Suppressor macrophage treated with lipopolysaccharide for 4 hours (primary cell): ENCODE measurements at places on chromosomes 6 and 20.

DNA sequence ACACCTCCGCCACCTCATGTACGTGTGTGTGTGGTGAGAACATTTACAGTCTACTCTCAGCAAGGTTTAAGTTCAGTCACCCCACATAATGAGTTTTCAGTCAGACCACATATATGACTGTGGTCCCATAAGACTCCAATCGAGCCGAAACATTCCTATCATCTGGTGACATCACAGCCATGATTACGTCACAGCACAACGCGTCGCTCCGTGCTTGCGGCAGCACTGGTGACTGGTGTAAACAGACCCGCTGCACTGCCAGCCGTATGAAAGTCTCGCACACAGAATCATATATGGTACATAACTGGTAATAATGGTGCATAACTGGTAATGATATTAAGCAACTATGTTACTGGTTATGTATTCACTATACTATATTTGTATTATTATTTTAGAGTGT, 150.7 kb downstream of the DLL1 start:
- DNase-seq, result no peak

GRCh38 chr6:4506792-4507191, 269.4 kb upstream of the CDYL start:
- DNase-seq, result no peak

GRCh38 chr6:74597840-74598239, 608.0 kb downstream of the COL12A1 start:
- DNase-seq, result no peak

DNA sequence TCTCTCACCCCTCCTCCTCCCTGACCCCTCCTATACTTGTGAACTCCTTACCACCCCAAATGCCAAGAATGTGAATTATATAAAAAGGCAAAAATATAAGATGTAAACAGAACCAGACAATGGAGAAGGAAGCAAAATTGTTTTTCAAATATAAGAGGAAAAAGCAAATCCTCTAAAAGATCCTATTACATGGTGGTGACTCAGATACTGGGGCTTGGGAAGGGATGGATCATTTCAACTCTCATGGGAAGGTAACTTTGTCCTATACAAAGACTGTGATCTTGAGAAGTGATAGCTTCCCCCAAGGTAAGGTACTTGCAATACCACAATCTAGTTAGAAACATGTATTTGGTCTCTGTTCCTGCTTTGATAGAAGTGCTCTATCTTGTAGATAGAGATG, 24.6 kb upstream of the TNFRSF21 start:
- DNase-seq, result no peak

DNA sequence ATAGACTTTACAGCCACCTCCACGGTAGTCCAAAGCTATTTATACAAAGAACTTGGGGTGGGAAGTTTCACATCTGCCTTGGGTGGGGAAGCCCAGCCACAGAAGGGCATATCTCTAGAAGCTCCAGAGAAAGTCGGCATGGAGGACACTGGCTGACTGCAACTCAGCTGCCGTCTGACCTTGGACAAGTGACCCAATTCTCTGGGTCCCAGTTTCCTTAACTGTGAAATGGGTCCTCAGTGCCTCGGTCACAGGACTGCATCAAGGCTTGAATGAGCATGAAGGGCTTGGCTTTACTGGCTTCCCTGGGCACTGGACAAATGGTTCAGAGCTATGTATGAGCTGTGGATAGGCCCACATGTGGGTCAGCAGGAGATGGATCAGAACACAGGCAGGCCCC, 58.6 kb downstream of the NOL4L start:
- peak; percentile 78 for DNase-seq

DNA sequence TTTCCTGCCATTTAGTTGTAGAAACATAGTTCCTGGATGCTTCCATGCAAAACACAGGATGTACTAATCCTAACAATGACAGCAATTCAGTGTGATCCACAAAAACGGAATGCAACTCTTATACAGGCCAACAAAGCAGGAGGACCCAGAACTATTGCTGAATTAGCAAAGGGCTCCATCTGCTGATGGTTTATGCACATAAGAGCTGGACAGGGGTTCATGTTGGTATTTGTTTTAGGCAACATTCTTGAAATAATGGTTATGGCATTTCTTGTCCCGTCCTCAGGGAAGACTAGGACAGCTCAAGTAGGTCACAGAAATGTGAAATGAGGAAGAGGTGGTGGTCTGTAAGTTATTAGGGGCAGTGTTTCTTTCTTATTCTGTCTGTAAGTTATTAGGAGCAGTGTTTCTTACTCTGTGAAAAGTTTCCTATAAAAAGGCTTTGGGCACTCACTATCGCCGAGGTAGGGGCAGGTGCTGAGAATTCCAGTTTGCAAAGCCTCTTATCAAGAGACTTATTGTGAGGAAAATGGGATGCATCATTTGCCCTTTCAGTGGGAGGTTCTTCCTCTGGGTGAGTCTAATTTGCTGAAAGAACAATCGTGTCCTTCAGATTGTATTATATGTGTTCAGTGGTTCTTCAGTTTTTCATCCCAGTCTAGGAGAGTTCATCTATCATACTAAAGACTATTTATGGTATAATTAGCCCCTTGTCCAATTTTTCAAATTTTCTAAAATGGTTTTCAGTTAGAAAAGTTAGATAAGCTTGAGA, 171.1 kb downstream of the MCHR2 start:
- peak; percentile 3 for DNase-seq

GRCh38 chr6:111606620-111607115, 990 bp upstream of the TRAF3IP2 start:
- DNase-seq, result no peak

GRCh38 chr6:135577059-135577538, 79.6 kb upstream of the AHI1 start:
- DNase-seq, result peak; percentile 4

- DNase-seq, result no peak
Measured at GRCh38 chr6:37748118-37748517, 50.4 kb upstream of the MDGA1 start.

- no peak for DNase-seq
Measured at GRCh38 chr6:2766767-2767656, 1.8 kb downstream of the WRNIP1 start.

DNA sequence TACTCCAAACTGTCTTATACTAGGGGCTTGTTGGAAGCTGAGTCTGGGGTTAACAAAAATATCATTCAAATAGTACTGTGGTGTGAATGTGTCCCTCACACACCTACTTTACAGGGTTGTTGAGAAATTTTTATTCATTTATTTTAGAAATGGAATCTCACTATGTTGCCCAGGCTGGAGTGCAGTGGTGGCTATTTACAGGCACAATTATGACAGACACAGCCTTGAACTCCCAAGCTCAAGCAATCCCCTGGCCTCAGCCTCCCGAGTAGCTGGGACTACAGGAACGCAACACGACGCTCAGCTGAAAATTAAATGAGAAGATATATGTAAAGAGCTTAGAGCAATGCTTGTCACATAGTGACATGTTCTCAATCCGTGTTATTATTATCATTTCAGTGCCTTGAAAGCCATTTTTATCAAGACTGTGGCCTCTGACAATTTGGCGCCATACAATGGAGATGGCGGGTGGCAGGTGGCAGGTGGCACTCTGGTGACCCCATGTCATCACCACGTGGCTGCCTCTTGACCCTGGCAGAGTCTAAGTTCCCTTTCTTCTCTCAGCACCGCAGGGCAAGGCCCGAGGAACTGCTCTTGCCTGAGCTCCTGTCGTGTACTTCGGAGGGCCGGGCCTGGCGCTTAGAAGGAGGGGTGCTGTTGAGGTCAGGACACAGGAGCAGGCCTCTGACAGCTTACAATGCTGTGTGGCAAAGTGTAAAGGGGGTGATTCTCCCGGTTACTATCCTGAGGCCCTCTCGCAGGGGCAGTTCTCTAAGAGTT, 64.5 kb downstream of the STX11 start:
- peak; percentile 16 for DNase-seq

DNA sequence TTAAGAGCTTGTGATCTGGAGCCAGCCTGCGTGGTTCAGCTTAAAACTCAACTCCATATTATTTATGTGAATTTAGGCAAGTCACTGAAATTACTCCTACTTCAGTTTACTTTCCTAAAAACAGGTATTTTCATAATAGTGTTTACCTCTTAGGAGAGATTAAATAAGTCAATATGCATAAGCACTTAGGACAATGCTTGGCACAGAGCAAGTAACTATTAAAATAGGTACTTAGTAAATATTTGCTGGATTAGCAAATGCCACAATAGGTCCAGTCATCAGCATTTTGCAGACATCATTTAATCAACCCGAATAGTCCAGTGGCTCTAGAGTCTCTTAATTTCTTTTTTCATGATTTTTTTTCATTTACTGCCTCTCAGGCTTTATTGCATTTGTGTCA, 78.6 kb upstream of the PTPRK start:
- no peak for DNase-seq

DNA sequence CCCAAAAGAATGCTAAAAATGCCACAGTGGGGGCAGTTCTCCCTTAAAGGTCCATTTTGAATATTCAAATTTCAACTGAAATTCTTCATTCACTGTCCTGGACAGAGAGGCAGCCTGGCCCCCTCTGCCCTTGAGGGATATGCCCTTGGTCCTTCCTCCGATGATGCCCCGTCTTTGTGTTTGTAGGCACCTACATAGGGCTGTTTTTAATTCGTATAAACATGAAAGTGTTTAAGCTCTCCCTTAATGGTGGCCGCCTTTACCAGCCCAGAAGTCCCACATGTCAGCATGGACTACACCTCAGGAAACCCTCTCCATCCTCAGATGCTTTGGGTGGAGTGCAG, 70.2 kb downstream of the SSR1 start:
- no peak for DNase-seq

- DNase-seq, result no peak
Measured at GRCh38 chr6:15493437-15494168, 169.2 kb downstream of the DTNBP1 start.

DNA sequence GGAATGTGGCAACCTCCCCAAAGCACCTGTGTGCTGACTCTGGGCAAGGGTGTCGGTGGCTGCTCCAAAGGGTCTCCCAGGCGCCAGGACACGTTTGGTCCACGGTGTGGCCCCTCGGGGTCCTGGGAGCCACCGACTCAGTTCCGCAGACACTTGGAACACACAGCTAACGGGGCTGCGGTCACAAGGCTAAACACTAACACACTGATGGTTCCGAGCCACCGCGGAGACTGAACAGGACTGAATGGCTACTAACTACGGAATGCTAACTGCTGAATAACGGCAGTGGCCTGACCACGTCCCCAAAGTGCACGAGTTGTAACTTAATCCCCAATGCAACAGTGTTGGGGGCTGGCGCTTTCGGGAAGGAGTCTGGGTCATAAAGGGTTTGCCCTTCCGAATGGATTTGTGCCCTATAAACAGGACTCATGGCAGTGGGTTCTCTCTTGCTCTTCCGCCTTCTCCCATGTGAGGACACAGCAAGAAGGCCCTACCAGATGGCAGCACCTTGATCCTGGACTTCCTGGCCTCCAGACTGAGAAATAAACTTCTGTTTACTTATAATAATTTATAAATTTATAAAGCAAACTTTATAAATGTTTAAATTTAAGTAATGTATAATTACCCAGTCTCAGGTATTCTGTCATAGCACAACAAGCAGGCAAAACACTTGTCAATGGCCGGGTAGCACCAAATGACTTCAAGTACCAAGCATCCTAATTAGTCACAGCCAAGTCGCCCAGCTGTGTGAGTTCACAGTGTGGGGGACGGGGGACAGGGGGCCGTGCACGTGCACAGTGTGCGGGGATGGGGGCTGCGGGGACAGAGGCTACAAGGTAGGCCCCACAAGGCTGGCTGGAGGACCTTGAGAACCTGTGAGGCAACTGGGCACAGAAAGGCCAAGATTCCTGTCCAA, 2.3 kb upstream of the EEF1A2 start:
- DNase-seq, result no peak

DNA sequence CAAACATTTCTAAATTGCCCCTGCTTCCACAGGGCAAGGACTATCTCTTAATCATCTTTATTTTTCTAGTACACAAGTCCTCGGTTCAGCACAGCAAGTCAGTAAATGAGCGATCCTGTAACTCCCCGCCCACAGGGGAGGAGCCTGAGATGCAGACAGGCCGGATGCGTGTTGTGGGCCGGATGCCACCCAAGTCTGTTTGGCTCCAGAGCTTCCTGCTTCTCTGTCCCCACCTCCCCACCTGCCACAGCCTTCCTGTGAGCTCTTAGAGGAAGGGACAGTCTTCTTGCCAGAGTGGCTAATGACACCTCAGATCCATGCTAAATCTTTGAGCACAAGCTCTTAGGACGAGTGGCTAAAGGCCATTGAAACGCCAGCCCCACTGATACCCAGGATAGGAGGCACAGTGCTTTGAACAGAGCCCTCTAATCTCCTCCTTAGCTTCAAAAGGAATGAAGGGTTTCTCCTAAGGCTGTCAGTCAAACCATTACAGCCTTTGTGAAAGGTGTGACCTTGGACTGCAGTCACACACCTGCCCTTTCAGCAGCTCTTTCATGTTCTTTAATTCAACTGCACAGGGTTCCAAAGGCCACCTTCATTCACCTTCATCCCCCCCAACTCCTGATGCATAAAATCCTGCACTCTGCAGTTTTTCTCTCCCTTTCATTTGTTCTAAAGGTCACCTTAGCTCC, 264.3 kb downstream of the TFAP2C start:
- DNase-seq, result no peak

- DNase-seq, result no peak
Measured at GRCh38 chr6:161424421-161424820, 150.6 kb upstream of the AGPAT4 start.

DNA sequence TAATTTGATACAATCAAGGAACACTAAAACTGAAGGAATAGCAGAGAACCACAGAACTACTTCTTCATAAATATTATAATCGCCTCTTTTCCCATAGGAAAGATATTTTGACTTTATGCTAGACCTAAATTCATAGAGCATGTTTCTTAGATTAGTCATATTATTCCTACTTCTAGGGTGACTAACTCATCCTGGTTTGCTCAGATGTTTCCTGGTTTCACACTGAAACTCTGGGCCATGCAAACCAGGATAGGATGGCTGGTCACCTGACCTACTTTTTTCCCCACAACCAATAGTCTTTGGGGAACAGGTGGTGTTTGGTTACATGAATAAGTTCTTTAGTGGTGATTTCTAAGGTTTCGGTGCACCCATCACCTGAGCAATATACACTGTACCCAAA, 42.8 kb downstream of the MMS22L start:
- DNase-seq, result no peak

DNA sequence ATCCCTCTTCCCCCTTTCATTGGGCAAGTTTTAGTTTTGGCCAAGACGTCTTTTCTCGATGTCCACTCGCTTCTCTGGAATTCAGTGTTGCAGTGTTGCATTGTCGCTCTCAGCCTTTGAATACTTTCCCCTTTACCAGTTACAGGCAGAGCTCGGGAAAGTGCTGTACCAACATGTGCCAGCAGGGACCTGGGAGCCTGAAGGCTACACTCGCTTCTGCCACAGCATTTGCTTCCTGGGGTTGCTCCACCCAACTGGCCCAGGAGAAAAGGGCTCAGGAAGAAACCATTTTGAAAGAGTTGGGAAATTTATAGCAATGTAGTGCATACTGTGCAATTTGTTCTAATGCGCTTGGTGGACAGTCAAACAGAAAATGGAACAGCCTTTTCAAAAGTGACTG, 78.6 kb downstream of the LINC00237 start:
- DNase-seq, result no peak

- no peak for DNase-seq
Measured at GRCh38 chr20:61397146-61397545, 145.1 kb downstream of the CDH4 start.

DNA sequence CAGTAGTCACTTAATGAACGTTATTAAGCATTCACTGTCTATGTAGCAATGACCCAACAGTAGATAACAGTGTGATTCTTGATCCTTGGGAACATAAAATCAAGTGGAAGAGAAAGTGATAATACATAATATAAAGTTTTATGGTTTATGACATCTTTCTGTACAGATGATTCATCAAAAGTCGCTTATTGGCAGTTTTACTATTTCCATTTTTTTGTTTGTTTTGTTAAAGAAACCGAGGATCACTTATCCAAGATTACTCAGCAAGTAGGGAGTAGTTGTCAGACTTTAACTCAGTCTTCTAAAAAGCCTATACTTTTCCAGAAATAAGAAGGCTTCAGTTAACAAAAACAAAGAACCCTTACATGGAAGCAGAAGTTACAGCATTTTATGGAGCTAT, 260.8 kb downstream of the ZFAND3 start:
- peak; percentile 9 for DNase-seq
